ENCODE measurements at places on chromosomes 5 and 9. TPM values are rescaled to one million over a fixed set of nuclear protein-coding genes. Genes with fewer than 3 reads are reported as not detected.

DNA sequence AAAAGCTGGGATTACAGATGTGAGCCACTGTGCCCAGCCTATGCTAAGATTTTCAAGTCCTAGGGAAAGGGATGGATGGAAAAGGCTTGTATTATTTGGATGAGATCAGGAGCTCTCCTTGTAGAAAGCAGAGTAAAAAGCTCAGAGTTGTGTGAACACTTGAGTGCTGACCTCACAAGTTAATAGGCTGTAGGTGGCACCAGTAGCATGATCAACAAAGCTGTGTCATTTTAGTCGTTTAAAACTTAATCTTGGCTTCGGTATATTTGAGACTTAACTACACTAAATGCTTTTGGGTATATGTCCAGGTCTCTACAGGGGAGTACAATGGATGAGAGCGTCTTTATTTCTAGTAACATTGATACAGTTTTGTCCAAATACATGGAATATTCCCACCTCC is 264.2 kb downstream of the TMEM38B start:
- no peak overlapping the region for H3K4me3 ChIP-seq
- H3K4me1 ChIP-seq: no peaks in the 10 kb centered on the region
- no peak overlapping the region for H3K27ac ChIP-seq
- H3K36me3 ChIP-seq: no peaks in the 10 kb centered on the region

- H3K36me3 ChIP-seq: no peaks in the 10 kb centered on the region
- H3K27ac ChIP-seq: no peak overlapping the region
- no peak overlapping the region for H3K4me3 ChIP-seq
- H3K4me1 ChIP-seq: no peaks in the 10 kb centered on the region
- no peak for DNase-seq
These were observed 332.0 kb downstream of the MLLT3 start for GRCh38 chr9:20290257-20290656.

DNA sequence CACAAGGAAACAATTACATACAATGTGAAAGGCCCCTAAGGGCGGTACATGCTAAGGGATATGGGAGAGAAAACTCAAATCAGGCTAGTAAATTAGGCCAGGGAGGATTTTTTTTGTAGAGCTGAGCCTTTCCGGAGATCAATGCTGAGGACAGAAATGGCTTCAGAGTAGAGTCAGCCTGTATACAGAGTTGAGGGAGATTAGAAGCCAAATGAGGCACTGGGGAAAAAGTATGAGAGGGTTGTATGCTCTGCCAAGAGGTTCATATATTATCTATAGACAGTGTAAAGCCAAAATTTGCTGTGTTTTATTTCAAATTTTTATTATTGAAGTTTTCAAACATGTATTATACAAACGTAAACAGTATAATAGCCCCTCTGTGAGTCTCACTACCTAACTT is 103.1 kb downstream of the BNC2 start:
- no peak overlapping the region for H3K4me3 ChIP-seq
- DNase-seq: no peak
- H3K27me3 ChIP-seq: no peaks in the 10 kb centered on the region
- no peak overlapping the region for H3K27ac ChIP-seq
- H3K4me1 ChIP-seq: no peaks in the 10 kb centered on the region
- H3K36me3 ChIP-seq: no peaks in the 10 kb centered on the region

DNA sequence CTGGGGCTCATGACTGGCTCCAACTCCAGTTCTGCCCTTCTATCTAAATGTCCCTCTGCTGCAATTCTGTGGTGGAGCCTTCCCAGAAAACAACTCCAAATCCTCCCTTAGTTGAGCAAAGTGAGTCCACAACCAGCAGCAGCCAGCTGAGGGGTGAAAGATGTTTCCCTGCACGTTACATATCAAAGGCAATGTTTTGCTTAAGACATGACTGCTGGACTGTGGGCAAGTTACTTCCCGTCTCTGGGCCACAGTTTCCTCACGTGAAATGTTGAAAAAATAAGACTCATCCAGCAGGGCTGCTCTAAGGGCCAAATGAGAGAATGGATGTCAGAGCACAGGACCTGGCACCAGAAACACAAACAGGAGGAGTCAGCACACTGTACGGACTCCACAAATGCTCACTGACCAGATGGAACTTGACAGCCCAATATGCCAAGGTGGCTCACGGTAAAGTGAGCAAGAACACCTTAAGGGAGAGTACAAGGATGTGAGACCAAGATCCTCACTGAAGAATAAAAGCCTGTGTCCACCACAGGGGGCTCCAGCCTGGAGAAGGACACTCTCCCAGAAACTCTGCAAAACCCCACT is 138.4 kb upstream of the ABCA1 start:
- H3K27me3 ChIP-seq: no peaks in the 10 kb centered on the region
- no peak overlapping the region for H3K27ac ChIP-seq
- H3K4me1 ChIP-seq: peaks cover 28% of the 10 kb centered on the region
- DNase-seq: no peak

- H3K27ac ChIP-seq: no peak overlapping the region
- no peaks in the 10 kb centered on the region for H3K4me1 ChIP-seq
- H3K27me3 ChIP-seq: no peaks in the 10 kb centered on the region
- H3K36me3 ChIP-seq: no peaks in the 10 kb centered on the region
- DNase-seq: no peak
These were observed 33.9 kb downstream of the DOCK2 start for GRCh38 chr5:169670769-169671525.

GRCh38 chr9:37667706-37668105 is 17.0 kb downstream of the FRMPD1 start:
- H3K4me3 ChIP-seq: no peak overlapping the region
- peaks cover 4% of the 10 kb centered on the region for H3K27me3 ChIP-seq
- H3K27ac ChIP-seq: no peak overlapping the region
- no peaks in the 10 kb centered on the region for H3K4me1 ChIP-seq

GRCh38 chr5:172926796-172927195 is 32.4 kb upstream of the RPL26L1 start:
- H3K27ac ChIP-seq: no peak overlapping the region
- no peaks in the 10 kb centered on the region for H3K4me1 ChIP-seq
- DNase-seq: no peak
- H3K36me3 ChIP-seq: peaks cover 64% of the 10 kb centered on the region

- peak within 1 kb of the TSS; percentile 81 for H3K27ac ChIP-seq
- DNase-seq: peak; percentile 99
- peaks cover 11% of the 10 kb centered on the region for H3K4me1 ChIP-seq
- peak within 1 kb of the TSS; percentile 69 for H3K4me3 ChIP-seq
- H3K36me3 ChIP-seq: no peaks in the 10 kb centered on the region
These were observed at the start of gene CNOT6 for GRCh38 chr5:180494060-180494509. CNOT6 (plus strand) TSS chr5:180494379; CDS start chr5:180529277, 34,898 bp downstream.

GRCh38 chr5:178108966-178109365 is 4.4 kb upstream of the N4BP3 start:
- H3K4me1 ChIP-seq: no peaks in the 10 kb centered on the region
- H3K36me3 ChIP-seq: no peaks in the 10 kb centered on the region
- peak; percentile 54 for DNase-seq

DNA sequence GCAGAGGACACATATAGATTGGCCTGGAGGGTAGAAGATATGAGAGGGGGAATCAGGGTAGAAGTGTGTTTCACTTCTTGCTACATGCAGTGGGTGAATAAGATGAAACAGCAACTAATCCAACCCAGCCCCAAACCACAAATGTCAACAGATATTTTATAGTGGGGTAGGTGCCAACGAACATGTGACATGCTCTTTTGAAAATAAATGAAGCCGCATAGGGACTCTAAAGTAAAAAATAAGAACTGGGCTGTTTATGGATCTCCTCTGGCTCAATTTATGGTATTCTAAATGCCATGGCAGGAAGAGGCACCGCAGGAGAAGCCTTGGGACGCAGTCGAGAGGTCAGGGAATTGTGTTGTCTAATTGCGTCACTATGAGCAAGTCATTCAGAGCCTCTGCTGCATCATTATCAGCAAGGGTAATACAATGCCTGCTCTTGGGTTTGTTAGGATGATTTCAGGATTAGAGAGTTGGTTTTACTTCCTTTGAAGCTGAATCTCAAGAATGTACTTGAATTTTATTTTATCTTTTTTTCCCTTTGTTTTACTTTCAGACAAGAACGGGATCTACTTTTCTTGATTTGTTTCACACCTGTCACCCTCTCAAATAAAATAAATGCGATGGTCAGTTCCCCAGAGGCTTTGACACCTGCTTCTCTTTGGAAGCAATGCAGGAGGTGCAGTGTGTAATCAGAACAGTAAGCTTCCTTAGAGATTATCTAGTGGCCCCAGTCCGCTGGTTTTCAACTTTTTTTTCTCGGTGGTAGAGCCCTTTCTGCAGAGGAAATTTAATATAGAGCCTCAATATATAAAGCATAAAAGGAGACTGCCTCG is 375.6 kb upstream of the CLINT1 start:
- no peak overlapping the region for H3K27ac ChIP-seq
- no peak for DNase-seq
- H3K4me1 ChIP-seq: no peaks in the 10 kb centered on the region
- H3K27me3 ChIP-seq: no peaks in the 10 kb centered on the region
- no peak overlapping the region for H3K4me3 ChIP-seq
- no peaks in the 10 kb centered on the region for H3K36me3 ChIP-seq

GRCh38 chr5:45454114-45454513 is 242.1 kb downstream of the HCN1 start:
- H3K27ac ChIP-seq: no peak overlapping the region
- no peak overlapping the region for H3K4me3 ChIP-seq
- no peaks in the 10 kb centered on the region for H3K36me3 ChIP-seq
- DNase-seq: peak; percentile 8

DNA sequence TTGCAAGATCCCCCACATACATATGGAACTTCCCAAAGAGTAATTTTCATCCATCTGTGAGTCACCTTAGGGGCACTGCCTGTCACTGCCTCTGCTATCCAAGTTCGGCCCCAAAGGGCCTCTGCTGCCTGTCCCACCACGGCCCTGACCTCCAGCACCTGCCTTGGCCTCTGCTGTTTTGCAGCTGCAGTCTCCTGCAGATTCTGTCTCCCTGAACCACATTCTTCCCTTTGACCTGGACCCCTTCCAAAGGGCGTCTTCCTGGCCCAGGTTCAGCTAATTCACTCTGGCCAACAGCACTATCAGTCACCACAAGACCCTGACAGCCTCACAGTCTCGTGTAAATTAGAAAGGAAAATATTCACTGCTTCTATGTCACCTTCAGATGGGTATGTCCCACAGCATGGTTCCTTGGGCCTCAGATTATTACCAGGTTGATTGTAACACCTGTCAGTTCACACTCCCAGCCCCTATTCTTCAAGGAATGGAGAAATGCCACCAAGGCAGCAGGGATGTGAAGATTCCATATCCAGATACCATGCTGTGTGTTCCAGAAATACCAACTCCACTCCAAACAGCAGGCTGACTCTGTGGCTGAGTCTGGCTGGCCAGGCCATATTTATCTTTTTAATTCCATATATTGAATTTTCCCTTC is 479.3 kb downstream of the ARHGEF28 start:
- H3K36me3 ChIP-seq: no peaks in the 10 kb centered on the region
- H3K27ac ChIP-seq: no peak overlapping the region
- DNase-seq: no peak
- no peaks in the 10 kb centered on the region for H3K4me1 ChIP-seq
- H3K4me3 ChIP-seq: no peak overlapping the region

Gene CBY3
- polyA plus RNA-seq: not detected

Gene ZBTB26
- 1.1 TPM for polyA plus RNA-seq

Gene TEX48
- polyA plus RNA-seq: not detected

Gene PTGDS
- 0.86 TPM for polyA plus RNA-seq

Gene LAMC3
- polyA plus RNA-seq: 0.44 TPM

Gene AGXT2
- 47.0 TPM for polyA plus RNA-seq
